ENCODE measurements at places on chromosomes 3 and 15. TPM values are rescaled to one million over a fixed set of nuclear protein-coding genes. Genes with fewer than 3 reads are reported as not detected.

Gene CHDH
- total RNA-seq = 32.4 TPM

Gene GOLGA8A
- 55.8 TPM for total RNA-seq

Gene FILIP1L
- 22.7 TPM for total RNA-seq

Gene SLCO2A1
- total RNA-seq = 2.5 TPM

DNA sequence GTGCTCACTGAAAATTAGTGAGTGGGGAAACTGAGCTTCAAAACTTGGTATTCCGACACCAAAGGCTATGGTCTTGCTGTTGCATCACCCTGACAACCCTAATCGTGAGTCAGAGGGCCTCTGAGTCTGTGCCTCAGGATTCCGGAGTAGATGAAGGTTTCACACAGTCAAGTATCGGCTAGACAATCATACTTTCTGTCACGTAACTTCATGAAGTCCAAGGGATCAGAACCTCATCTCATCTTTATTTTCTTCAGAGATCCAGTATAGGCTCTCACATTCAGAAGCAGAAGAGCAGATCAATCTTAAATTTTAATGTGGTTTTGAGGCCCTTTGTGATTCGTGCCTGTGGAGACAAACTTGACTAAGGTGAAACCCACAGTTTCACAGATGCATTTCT, 26.1 kb upstream of the NECTIN3 start:
- no peak for DNase-seq

DNA sequence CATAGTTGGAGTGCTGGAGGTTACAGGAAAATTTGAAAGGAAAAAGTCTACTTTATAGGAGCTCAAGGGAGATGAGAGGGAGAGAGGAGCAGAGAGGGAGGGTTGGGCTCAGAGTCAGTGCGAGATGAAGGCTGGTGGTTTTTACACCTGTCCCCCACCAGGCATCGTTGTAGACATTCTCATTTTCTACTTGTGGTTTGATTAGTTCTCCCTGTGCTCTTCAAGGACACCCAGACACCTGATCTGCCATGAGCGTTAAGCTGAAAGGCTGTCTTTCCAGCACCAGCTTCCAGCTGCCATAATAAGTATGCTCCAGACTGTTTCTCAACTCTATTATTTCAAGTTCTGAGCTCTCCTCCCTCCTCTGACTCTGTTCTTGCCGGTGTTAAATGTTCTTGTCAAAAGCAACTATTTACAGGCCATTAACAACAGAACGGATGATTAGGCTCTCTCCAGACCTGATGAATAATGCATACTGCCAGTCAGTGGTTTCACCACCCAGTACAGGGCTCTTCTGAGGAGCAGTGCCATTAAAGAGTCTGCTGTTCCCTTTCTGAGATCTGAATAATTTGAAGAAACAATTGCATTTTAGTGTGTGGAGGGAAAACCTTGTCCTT, 514.6 kb upstream of the MCTP2 start:
- DNase-seq = no peak

DNA sequence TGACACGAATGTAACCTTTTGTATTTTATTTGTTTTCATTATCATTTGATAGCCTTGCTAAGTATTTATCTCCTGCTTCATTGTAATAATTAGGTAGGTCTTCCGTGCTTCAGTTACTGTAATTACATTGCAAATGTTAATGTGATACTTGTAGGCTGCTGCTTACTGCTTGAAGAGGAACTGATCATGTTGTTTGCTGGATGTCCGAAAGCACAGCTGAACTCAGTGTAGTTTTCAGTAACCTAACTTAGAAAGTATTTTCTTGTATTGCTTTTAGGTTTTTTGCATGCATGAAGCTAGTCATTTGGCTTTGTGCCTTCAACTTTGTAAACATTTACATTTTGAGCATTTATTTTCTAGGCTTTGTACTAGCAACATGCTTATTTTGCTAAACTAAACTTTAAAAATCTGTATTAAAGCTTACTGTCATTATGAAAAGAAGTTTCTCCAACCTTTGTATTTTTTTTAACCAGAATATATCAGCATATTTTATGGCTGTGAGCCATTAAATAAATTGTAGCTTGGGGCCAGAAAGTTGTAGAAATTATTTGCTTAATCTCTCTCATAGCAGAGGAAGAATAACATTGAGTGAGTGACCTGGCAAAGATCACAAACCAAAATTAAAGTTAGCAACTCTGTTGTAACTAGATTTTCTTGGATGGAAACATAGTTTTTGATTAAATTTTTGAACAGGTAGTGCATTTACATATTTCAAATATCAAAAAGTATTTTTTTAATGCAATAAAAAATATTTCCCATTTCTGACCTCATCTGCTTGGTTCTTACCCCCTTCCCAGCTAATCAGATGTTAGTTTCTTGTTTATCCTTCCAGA, 30.7 kb downstream of the SACM1L start:
- no peak for DNase-seq

- DNase-seq = no peak
Measured at GRCh38 chr3:29764603-29765254, 483.9 kb downstream of the RBMS3 start.

Data from Caco-2 (cell line).